ENCODE measurements at places on chromosomes 7 and 10.

DNA sequence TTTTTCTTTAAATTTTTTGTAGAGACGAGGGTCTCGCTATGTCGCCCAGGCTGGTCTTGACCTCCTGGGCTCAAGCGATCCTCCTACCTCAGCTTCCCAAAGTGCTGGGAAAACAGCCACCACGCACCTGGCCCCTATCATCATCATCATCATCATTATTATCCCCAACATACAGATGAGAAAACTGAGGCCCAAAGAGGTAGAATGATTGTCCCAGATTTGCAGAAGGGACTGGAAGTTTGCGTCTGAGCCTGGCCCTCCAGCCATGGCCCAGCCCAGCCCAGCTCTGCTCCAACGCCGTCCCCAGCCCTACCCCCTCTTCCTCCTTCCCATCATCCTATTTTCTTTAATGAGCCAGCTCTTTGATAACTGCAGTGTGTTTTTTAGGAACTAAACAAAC is 34.9 kb downstream of the TMEM130 start:
- DNase-seq, result no peak

- DNase-seq, result no peak
Measured at GRCh38 chr10:91798649-91799611, 704 bp downstream of the TNKS2 start.

DNA sequence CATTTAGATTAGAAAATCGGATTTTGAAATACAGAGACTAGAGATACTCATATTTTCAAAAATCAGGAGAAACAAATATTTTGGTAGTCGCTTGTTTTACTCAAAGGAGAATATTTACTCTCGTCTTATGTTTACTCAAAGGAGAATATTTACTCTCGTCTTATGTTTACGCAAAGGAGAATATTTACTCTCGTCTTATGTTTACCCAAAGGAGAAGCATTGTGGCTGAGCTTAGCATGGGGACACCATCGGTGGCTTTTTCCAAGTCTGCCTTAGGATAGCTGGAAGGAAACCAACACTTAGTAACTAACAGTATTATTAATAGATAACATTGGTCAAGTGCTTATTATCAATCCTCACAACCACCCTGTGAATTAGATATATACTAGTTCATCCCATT is 71.8 kb downstream of the SNX10 start:
- DNase-seq, result no peak

- DNase-seq, result no peak
Measured at GRCh38 chr7:130954918-130955564, 221.0 kb upstream of the KLF14 start.

DNA sequence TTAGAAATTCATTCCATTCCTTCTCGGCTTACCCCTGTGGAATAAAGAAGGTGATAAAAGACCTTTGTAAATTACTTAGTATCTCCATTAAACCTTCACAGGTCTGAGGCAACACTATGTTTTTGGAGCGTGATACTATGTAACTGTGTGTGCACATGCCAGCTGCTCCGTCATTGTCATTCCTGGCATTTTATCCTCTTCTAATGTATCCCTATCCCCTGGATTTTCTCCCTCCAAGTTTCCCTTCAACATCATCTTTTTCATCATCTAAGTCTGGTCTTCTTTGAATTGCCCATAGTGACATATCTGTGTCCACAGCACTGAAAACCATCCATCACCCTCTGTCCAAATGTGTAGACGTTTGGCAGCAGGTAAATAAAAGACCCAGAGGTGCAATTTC is 125.7 kb downstream of the TEX36 start:
- DNase-seq, result no peak

DNA sequence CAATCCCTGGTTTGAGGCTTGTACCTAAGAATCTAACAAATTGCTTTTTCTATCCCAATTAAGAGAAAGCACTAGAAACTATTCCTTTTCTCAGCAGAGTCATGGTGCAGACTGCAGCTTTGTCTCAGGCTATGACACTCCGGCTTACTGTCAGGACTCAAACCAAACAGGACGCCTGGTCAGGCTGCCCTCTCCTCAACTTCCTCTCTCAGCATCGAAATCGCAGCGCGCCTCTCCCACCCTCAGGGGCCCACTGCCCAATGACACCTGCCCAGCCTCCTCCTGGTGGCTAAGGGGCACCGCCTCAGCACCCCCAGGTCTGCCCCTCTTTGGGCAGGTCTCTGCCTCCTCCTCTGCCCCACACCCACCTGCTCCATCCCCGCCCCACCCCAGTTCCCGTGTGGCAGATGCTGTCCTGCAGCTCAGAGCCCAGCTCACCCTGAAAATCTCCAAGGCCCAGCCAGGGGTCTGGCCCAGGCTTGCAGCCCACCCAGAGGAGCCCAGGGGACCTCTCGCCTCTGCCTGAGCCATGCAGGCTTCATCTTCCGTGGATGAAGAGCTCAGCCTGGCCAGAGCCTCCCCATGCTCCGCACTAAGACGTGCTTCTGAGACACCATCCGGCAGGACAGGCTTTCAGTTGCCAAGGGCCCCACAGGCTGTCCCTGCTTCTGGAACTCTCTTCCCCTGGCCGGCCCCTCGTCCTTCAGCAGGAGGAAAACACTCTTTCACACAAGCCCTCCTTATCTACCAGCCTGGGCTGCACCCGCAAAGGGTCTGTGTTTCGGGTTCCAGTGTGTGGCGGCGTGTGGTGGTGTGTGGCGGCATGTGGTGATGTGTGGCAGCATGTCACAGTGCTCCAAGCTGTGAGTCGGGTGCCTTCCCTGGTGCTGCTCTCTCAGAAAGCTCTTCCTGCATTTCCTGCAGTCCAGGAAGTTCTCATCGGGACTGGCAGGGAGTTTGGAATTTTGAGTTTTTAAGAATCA is 16.4 kb upstream of the PTPRN2 start:
- no peak for DNase-seq

DNA sequence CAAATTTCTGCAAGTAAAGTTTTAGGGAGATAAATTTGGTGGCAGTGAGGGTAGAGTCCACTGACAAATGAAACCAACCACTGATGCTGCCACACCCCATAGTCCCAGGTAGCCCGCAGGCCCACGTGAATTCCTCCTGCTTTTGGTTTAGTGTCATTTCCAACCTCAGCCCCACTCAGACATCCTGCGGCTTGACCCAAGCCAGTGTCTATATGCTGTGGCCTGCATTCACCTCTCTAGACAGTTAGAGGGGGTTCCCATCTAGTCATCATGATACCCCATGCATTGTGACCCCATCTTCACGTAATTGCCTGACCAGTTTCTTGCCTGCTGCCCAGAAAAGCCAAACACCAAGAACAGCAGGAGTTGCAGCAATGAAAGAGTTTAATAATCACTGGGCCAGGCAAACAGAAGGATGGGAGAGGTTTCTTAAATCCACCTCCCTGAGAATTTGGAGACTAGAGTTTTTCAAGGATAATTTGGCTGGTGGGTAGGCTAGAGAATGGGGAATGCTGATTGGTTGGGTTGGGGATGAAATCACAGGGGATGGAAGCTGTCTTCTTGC is 332.0 kb upstream of the GALNT17 start:
- no peak for DNase-seq

GRCh38 chr7:86950360-86950759 is 109.1 kb downstream of the ELAPOR2 start:
- no peak for DNase-seq

DNA sequence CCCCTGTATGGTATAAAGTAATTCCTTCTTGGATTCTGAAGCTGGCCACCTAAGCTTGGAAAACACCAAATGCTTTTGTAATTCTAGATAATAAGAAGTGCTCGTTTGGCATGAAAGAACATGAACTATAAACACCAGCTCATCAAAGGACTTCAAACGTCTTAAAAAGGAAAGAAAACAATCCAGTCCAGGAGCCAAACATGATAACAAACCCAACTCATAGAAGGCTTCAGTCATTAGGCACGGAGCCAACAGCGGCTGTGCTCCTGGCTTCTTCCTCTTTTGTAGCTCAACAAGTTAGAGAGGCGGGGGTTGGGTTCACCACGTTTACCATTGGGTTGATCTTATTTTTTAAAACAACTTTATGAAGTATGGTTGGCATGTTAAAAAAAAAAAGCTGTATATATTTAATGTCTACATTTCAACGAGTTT is 56.4 kb upstream of the ECHDC3 start:
- DNase-seq, result no peak

DNA sequence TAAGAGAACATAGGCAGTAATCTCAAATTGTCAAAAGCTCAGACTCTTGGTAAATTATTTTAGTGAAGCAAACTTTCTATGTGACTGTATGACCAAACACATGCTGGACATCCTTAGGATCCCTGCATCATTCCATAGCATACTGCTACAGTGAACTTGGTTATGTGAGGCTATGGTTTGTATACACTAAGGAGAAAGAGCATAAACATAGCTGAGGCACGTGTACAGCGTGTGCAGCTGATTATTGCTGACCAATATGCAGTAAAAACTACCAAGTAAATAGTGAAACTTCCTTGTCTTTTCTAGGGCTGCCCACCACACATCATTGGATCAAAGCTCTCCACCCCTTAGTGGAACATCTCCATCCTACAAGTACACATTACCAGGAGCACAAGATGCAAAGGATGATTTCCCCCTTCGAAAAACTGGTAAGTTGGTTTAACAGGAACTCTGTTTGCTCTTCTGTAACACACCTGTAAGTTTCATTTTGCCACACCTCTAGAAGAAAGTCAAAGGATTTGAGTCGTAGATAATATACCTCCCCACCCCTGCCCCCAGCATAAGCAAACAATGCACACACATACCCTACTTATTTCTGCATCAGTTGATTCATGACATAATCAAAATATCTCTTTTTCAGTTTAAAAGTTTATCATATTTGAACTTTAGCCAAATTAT is 98.2 kb downstream of the HDAC9 start:
- no peak for DNase-seq

DNA sequence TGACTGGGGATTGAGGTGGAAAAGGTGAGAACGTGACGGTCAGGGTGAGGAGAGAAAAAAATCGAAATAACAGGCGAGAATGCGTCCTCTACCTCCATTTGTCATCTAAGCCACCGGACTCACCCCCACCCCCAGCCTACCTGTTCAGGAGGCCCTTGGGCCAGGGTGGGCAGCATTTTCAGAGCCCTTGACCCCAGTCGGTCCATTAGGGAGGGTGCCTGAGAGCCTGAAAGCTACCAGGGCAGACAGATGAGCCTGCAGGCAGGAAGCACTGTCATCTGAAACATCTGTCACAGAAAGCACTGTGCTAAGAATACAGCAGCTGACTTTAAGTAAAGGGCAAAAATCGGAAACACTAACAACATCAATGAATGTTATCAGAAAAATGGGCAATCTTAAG is 47.0 kb downstream of the MAD1L1 start:
- DNase-seq, result no peak

- DNase-seq, result no peak
Measured at GRCh38 chr7:140714331-140715040, 18.0 kb downstream of the NDUFB2 start.

DNA sequence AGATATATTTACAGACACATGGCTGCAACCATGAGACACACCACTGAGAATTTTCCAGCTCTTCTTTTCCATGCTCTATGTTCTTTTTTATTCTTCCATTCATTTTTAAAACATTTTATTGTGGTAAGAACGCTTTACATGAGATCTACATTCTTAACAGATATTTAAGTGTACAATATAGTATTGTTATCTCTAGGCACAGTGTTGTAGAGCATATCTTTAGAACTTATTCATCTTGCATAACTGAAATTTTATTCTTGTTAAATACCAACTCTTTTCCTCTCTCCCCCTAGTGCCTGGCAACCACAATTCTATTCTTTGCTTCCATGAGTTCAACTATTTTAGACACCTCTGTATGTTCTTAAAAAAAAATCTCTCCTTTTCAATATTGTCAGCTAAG is 67.1 kb upstream of the HABP2 start:
- no peak for DNase-seq

DNA sequence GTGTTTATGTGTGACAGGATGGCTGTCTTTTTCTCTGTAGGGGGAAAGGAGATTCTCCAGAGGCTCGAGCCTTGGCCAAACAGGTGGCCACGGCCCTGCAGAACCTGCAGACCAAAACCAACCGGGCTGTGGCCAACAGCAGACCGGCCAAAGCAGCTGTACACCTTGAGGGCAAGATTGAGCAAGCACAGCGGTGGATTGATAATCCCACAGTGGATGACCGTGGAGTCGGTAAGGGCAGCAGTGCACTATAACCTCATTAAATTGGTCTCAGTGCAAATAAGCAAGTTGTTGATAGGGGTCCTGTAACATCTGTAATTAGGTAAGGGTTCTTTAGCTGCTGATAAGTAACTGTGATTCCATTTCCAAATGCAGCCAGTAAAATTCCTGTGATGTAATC is 56.4 kb downstream of the AP3M1 start:
- DNase-seq, result no peak

GRCh38 chr10:113762083-113762482 is 10.6 kb downstream of the PLEKHS1 start:
- DNase-seq, result no peak

- DNase-seq, result no peak
Measured at GRCh38 chr10:7085913-7086589, 324.8 kb downstream of the SFMBT2 start.

GRCh38 chr7:2037808-2038522 is 194.8 kb downstream of the MAD1L1 start:
- DNase-seq, result no peak

- DNase-seq, result no peak
Measured at GRCh38 chr10:33781606-33782395, 447.3 kb upstream of the NRP1 start.

DNA sequence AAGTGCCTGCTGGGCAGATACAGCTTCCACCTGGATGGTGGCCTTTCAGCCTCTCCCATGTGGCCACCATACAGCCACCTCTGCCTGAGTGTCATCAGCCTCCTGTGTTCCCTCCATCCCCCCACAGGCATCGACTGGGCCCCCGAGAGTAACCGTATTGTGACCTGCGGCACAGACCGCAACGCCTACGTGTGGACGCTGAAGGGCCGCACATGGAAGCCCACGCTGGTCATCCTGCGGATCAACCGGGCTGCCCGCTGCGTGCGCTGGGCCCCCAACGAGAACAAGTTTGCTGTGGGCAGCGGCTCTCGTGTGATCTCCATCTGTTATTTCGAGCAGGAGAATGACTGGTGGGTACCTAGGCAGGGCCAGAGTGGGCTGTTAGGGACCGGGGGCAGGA is 13.4 kb downstream of the ARPC1B start:
- no peak for DNase-seq

GRCh38 chr7:141354251-141354650 is 197.0 kb upstream of the AGK start:
- DNase-seq, result no peak

GRCh38 chr10:53432035-53432434 is 659.5 kb upstream of the MBL2 start:
- no peak for DNase-seq

DNA sequence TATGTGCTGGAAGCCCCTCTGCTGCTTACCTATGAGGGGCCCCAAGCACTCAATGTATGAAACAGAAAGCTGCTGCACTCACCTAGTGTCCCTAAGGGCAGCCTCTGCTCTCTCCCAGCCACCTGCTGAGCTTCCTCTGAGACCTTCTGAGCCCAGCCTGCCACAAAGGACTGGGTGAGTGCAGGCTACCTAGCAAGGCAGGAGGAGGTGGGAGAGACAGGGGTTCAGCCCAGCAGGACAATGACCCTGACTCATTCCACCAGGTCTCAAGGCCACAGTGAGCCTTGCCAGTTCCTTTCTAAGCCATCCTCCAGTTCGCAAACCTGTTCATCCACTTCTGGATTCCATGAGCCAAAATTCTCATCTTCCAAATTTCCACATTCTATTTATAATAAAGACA is 16.3 kb downstream of the VOPP1 start:
- no peak for DNase-seq

GRCh38 chr7:137798073-137798763 is 48.6 kb downstream of the DGKI start:
- DNase-seq, result no peak

GRCh38 chr10:70847659-70848360 is 32.1 kb downstream of the SGPL1 start:
- DNase-seq, result no peak
